Dermis blood vessel endothelial cell (primary cell): ENCODE measurements at places on chromosomes 4 and X. TPM values are rescaled to one million over a fixed set of nuclear protein-coding genes. Genes with fewer than 3 reads are reported as not detected.

- no peak for DNase-seq
These were observed 26.6 kb downstream of the PLAC1 start for GRCh38 chrX:134631426-134632346.

Gene GAGE12J
- not detected in 2 replicates for total RNA-seq

GRCh38 chr4:38785901-38786402 is 3.2 kb upstream of the TLR10 start:
- no peak for DNase-seq

GRCh38 chrX:153387345-153387744 is 13.8 kb downstream of the PNMA6E start:
- DNase-seq, result no peak

Gene NALF2
- 0.05 and 2.9 TPM in 2 replicates for total RNA-seq

Gene FAM47E
- 0.14 and 0.17 TPM in 2 replicates for total RNA-seq

GRCh38 chr4:128379860-128380259 is 92.2 kb upstream of the PGRMC2 start:
- peak; percentile 61 for DNase-seq

DNA sequence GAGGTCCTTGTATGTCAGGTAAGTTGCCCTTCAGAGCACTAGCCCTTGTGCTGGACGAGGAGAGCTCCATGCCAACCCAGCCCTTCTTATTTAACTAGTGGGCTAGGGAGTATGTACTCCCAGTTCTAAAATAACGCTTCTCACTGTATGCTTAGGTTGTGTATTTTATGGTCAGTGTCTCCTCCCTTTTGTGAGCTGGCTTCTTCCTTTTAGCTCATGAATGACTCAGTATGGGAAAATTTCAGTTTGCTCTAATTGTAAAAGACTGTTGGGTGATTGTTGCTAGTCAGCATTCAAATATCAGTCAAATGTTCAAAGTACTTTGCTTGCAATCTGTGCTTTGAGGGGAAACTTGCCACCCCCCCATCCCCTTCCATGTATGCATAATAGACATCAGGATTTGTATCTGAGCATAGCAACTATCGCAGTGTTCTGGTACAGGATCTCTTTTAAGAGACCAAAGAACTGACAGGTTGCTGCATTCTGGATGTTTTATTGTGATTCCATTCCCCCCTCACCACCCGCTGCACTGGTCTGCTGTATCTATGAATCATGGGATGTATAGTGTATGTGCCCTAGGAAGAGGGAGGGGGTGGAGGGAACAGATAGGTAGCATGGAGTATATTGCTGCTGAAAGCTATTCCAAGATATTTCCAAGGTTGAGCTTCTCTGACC is 34.7 kb downstream of the DLG3 start:
- DNase-seq, result peak; percentile 39

GRCh38 chr4:69876071-69876470 is 16.1 kb upstream of the SULT1E1 start:
- no peak for DNase-seq

DNA sequence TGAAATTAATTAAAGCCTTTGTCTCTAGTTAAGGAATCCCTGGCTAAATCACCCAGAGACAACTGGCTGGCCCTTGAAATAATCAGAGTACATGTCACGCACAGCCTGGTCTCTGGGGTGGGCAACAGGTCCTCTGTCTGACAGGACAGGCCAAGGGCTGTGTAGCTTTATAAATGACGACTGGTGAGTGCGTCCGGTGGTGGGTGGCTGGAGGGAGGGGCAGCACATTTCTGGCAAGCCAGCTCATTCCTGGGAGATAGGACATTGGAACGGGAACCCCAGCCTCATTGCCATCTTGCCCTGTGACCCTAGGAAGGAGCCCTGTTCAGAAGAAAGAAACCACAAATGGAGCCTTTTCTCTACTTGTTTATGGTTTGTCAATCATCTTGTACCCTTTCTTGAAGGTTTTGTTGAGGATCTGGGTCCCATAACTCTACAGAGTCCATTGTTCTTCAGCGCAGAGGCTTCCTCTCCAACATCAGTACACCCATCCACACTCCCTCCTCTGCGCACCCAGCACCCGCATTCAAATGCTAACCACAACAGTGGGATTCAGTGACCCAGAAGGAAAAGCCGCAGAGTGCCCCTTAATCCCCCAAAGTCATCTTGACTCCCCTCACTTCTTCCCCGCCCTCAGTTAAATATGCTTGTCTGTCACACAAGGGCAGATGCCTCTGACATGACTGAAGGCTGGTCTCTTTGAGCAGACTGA is 368.1 kb downstream of the UNC5C start:
- DNase-seq, result no peak

- no peak for DNase-seq
These were observed at the start of gene CFAP47 for GRCh38 chrX:35919536-35920309. CFAP47 (plus strand) TSS chrX:35919734; CDS start chrX:35919800, 66 bp downstream.

GRCh38 chr4:90990284-90990683 is 863.1 kb downstream of the CCSER1 start:
- DNase-seq, result no peak
